ENCODE measurements at places on chromosomes 1 and 21.

GRCh38 chr1:171814692-171815091 lies 26.6 kb upstream of the DNM3 start:
- peak; percentile 32 for DNase-seq

- no peak for DNase-seq
Measured at GRCh38 chr1:7352974-7353373, 418.1 kb upstream of the VAMP3 start.

DNA sequence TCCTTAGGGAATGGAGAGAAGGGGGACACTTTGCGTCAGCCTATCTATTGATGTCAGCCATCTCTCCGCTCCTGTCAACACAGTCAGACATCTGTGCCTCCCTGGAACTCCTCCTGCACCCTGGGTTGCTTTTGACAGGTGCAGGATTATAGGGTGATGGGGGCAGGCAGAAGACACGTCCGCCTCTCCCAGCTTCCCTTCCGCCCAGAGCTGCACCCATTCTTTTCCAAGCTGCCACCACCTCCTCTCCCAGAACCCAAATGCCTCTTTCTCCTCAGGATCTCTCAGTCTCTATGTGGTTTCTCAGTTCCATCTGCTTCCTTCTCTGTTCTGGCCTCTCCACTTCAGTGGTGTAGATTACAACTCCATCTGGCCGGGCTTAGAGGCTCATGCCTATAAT lies 17.1 kb upstream of the KIF1B start:
- DNase-seq: no peak

- DNase-seq: peak; percentile 42
Measured at GRCh38 chr1:235972311-235972689, 92.6 kb downstream of the NID1 start.

- no peak for DNase-seq
Measured at GRCh38 chr1:66968574-66968973, 43.8 kb downstream of the MIER1 start.

DNA sequence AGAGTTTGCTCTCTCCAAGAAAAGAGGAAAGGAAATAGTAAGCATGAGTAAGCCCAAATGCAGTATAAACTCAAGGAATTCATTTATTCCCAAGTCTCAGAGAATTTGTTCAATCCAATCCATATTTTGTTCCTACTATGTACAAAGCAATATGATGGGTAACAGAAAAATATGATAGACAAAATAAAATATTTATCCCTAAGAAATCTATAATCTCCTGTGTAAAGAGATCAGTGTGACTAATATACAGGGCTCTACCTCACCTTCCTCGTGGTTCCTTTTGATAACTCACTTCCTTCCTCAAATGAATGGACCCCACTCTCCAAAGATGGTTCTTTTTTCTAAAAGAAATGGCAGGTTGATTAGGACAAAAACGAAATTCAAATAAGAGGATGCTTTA lies 7.6 kb downstream of the CLSPN start:
- DNase-seq: no peak

- DNase-seq: no peak
Measured at GRCh38 chr1:238652346-238652968, 733.9 kb upstream of the CHRM3 start.

DNA sequence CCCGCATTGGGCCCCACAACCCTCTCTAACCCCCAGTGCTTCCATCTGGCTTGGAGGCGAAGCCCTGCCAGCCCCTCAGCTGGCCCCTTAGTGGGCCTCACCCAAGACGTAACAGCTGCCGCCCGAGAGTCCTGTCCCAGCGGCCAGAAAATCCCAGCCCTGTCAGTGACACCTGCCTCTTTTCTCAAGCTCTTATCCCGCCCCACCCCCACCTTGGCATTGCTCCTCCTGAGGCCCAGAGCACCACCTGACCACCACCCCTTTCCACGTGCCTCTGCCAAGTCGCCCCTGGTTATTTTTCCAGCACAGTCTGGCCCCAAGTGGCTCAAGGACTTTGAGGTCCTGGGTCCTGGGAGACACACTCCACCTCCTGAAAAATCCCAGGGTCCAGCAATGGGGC lies 5.9 kb upstream of the CTRC start:
- DNase-seq: no peak

DNA sequence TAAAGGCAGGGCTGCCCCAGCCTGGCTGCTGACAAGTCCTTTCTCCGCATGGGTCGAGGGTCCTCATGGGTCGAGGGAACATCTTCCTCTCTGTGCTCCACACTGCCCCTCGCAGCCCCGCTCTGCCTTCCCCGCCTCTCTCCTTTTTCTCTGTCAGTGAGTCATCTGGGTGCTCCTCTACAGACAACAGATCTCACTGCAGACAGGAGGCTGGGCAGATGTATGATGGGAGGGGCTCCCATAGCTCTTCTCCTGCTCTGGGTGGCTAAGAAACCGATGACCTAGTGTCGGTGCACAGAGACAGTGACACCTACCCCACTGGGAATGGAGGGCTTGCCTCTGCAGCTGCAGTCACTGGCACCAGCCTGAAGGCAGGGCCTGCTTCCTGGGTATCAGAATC lies 5.5 kb downstream of the KCNA10 start:
- no peak for DNase-seq

DNA sequence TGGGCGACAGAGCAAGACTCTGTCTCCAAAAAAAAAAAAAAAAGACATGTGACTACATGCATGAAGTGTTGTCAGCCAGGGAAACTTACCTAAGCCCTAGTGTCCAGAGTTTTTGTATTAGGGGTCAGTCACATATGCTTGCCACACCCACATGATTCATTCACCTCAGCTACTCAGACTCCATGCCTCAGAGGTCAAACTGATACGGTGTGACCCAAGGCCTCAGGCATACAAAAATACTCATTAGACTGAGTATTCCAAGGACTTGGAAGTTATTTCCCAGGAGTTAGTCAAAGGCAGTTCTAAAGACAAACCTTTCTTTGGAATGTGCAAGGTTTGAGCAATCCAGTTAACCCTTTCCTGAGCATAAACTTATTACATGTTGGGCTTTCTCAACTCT lies 6.3 kb upstream of the TRIM33 start:
- no peak for DNase-seq

DNA sequence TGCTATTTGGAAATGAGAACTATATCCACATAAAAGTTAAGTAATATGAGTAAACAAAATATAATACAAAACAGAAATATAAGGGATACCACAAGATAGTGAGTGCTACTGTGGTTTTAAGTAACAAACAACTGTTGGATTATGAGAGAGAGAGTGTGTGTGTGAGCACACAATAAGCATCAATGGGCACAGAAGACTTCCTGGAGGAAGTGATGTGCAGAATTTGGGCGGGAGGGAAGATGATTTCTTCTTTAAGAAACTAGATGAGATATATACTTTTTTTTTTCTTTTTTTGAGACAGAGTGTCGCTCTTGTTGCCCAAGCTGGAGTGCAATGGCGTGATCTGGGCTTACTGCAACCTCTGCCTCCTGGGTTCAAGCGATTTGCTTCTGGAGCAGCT lies 7.9 kb upstream of the IER5 start:
- no peak for DNase-seq

DNA sequence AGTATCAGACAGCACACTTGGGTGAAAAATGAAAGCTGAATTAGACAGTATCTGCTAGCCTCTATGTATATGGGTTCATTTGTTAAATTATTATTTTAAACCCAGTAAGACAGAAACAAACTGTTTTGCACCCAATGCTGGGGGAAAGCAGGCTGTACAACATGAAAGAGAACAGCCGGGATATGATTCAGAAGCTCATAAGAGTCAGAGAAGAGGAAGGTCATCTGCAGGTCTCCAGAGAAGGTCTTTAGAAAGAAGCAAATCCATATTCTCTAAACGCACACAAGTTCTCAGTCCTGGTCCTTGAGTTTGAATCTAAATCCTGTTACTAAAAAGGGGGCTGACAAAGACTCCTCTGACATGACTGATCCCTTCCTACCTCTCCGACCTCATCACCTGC lies 155.1 kb downstream of the SIPA1L2 start:
- no peak for DNase-seq

- no peak for DNase-seq
Measured at GRCh38 chr21:15278279-15278678, 213.5 kb upstream of the NRIP1 start.

- no peak for DNase-seq
Measured at GRCh38 chr1:94651076-94651475, 109.5 kb upstream of the F3 start.

GRCh38 chr1:92964998-92965397 lies 3.7 kb upstream of the DIPK1A start:
- no peak for DNase-seq

GRCh38 chr1:26690576-26691031 lies 5.2 kb upstream of the ARID1A start:
- no peak for DNase-seq

DNA sequence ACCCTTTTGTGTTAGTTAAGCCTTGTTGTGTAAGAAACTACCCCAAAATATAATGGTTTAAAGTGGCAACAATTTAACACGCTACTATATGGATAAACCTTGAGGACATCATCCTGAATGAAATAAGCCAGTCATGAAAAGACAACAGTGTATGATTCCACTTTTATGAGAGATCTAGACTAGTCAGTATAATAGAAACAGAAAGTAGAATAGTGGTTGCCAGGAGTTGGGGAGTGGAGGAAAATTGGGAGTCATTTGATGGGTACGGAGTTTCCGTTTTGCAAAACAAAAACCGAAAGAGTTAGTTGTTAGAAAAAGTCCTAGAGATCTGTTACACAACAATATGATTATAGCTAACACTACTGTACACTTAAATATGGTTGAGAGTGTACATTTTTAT lies 16.0 kb upstream of the CHIA start:
- no peak for DNase-seq

- peak; percentile 84 for DNase-seq
Measured at GRCh38 chr21:28805885-28806284, 186.8 kb downstream of the LTN1 start.

DNA sequence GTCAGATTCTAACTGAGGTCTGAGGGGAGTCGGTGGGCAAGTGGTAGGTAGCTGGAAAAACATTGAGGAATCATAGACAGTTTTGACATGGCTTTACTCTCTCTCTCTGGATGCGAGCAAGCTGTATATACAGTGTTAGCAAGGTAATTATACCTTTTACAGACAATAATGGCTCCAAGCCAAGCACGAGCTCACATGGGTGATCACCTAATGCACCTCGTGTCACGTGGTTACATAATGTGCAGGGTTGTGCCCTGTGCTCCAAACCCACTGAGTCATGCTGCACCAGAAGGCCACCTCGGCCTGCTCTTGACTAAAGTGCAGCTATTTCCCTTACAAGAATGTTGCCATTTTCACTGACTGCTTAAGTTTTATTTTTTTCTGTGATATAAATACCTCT lies 7.6 kb upstream of the CLCA2 start:
- no peak for DNase-seq

- no peak for DNase-seq
Measured at GRCh38 chr1:5596651-5597050, 395.6 kb downstream of the NPHP4 start.

DNA sequence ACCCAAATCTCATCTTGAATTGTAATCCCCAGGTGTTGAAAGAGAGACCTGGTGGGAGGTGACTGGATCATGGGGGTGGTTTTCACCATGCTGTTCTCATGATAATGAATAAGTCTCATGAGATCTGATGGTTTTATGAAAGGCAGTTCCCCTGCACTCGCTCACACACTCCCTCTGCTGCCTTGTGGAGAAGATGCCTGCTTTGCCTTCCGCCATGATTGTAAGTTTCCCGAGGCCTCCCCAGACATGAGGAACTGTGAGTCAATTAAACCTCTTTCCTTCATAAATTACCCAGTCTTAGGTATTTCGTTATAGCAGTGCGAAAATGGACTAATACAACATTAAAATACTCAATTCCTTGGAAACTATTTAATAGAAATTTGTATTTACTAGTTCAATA lies 99.2 kb downstream of the PROX1 start:
- DNase-seq: no peak

- no peak for DNase-seq
Measured at GRCh38 chr21:46063227-46063626, 34.7 kb upstream of the COL6A2 start.

GRCh38 chr1:2807678-2808385 lies 6.3 kb upstream of the TTC34 start:
- no peak for DNase-seq

DNA sequence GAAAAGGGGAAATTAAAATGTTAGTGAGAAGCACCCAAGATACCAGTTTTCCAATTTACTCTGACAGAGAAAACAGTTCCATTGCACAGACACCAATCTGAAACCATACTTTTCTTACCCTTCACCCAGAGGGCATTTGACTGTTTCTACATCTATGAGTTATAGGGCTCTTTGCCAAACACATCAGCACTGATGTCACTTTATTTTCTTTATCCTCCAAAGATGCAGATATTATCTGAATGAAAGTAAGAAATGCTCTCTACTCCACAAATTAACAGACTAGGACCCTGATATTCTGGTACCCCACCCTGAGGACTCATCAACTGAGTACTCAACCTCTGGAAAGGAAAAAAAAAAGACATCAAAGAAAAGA lies 24.2 kb upstream of the PEX19 start:
- DNase-seq: no peak

GRCh38 chr1:6272452-6272851 lies 11.6 kb upstream of the GPR153 start:
- DNase-seq: no peak

Measured in AG04450 (cell line).